GM18507 (cell line): ENCODE measurements at places on chromosomes 1 and 21.
A peak's percentile ranks its signal among the peaks of the same experiment; 100 is the strongest.

DNA sequence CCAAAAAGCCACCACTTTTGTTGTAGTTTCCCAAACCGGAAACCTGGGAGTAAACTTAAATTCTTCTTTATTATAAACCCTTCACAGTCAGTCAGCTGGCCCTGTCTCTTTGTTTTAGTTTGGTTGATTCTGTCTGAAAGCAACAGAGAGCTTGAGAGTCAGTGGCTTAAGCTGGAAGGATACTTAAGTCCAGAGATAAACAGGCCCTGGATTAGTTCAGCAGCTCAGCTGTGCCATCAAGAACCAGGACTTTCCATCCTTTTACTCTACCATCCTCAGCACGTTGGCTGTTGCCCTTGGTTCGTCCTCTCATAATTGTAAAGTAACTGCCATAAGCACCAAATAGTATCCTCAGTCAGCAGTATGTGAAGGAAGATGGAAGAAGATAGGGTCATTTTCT is 4.5 kb downstream of the DESI2 start:
- no peak for DNase-seq

DNA sequence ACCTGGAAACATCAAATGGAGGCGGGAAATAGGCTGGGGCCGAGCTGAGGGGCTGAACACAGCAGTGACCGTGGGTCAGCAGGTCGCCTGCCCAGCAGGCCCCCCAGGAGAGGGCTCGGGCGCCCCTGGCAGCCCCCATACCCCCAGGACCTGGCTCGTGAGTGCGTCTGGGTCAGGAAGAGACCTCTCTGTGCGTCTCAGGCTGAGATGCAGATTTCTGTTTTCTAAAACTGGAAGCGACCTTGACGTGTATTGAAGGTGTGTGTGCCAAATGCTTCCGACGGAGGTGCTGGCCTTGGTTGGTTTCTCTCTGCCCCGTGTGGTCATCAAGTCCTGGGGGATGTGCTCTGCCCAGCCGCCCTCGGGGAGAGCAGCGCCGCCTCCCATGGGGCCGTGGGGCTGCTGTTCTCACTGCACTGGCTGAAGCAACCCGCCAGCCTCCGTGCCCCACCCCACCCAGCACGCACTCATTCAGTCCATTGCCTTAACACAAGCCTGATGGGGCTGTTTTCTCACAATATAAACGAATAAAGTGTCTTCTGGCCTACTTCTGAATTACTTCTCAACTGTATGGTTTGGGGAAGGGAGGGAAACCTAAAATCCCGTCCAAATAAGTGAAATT is 7.4 kb downstream of the PEX10 start:
- no peak for DNase-seq

DNA sequence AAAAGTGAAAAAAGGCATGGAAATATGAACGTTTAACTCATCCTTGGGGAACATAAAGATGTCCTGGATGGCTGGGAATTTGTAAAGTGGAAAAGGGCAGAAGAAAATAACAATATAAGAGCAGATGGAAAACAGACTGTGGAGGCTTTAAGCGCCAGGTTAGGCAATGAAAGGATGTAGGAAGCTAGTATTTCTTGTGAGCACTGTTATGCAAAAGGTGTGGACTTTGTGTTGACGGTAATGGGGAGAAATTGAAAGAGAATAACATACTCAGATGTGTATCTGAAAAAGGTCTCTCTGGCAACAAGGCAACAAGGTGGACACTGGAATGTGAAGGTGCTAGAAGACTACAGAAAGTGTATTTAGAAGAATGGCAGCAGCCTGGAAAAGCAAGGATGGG is 411.8 kb downstream of the PLPP3 start:
- DNase-seq, result no peak

- DNase-seq, result no peak
Observed at GRCh38 chr1:28954126-28954726, 39.9 kb downstream of the EPB41 start.

- DNase-seq, result no peak
Observed at GRCh38 chr1:109814223-109814622, 50.5 kb upstream of the EPS8L3 start.

- no peak for DNase-seq
Observed at GRCh38 chr21:35340273-35340672, 291.2 kb upstream of the RUNX1 start.

DNA sequence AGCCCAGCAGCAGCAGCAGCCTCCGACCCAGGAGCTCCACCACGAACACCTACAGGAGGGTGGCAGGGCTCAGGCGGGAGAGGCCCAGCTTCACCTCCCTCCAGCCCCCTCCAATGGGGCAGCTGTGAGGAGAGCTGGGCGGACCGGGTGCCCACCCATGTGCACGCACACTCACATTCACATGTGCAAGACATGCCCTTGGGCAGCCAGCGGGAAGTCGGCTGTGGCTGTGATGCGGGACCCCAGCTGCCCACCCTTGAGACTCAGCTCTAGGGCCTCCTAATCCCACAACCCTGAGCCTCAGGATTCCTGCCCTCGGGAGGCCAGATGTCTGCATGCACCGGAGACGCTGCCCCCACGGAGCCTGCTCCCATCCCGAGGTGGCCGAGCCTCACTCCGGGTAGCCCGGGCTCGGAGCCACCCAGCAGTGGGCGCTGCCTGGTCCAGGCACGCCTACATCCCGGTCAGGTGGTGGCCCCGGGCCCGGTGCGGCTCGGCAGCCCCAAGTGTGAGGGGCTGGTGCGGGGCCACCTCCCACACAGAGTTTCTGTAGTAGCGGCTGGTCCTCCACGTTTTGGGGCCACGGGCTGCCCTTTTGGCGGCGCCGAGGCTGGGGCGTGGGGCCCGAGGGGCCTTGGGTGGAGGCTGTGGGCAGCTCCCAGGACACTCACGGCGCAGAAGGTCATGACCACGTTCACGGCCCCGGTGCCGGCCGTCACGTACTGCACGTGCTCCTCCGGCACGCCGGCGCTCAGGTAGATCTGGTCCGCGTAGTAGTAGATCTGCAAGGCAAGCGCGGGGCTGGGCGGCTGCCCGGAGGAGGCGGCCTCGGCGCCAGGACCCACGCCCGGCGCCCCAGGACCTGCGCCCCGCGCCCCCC is 12.9 kb upstream of the SLC2A7 start:
- no peak for DNase-seq

GRCh38 chr1:55255901-55256300 is 40.7 kb upstream of the USP24 start:
- DNase-seq, result no peak

- no peak for DNase-seq
Observed at GRCh38 chr1:65840683-65841082, 48.0 kb downstream of the PDE4B start.

- no peak for DNase-seq
Observed at GRCh38 chr1:221907166-221907932, 165.5 kb upstream of the DUSP10 start.

DNA sequence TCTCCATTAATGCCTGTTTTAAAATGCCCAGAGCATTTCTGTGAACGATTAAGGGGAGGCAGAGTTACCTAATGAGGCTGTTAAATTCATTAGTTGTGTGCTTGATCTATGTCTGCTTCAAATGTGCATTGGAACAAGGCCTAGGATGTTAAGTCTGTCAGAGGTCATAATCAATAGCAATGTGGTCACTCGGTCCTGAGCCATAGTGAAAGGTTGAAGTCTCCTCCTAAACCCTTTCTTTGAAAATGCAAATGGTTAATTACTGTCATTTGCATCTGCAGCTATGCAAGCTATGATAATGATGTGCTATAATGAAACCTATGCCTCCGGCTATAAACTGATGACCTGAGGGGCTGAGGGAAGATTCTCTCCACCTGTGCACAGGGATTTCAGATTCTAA is 114.2 kb upstream of the NR5A2 start:
- DNase-seq, result no peak

GRCh38 chr1:5599541-5599940 is 392.7 kb downstream of the NPHP4 start:
- no peak for DNase-seq

DNA sequence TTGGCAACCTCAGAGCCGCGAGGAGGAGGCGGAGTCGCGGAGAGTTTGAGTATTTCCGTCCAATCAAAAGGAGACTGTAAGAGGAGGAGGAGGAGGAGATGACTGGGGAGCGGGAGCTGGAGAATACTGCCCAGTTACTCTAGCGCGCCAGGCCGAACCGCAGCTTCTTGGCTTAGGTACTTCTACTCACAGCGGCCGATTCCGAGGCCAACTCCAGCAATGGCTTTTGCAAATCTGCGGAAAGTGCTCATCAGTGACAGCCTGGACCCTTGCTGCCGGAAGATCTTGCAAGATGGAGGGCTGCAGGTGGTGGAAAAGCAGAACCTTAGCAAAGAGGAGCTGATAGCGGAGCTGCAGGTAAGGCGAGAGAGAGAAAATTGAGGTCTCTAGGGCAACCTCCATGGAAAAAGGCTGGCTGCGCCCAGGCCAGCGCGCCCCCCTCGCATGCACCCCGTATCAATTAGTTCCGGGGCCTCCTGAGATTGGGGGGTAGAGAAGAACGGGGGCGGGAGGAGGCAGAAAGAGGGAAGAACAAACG is at the start of gene PHGDH:
Gene PHGDH (plus strand): TSS at position 131 of the 538 bp plus-strand sequence. CDS start 89 bp downstream, at position 220.
- DNase-seq, result peak; percentile 37

DNA sequence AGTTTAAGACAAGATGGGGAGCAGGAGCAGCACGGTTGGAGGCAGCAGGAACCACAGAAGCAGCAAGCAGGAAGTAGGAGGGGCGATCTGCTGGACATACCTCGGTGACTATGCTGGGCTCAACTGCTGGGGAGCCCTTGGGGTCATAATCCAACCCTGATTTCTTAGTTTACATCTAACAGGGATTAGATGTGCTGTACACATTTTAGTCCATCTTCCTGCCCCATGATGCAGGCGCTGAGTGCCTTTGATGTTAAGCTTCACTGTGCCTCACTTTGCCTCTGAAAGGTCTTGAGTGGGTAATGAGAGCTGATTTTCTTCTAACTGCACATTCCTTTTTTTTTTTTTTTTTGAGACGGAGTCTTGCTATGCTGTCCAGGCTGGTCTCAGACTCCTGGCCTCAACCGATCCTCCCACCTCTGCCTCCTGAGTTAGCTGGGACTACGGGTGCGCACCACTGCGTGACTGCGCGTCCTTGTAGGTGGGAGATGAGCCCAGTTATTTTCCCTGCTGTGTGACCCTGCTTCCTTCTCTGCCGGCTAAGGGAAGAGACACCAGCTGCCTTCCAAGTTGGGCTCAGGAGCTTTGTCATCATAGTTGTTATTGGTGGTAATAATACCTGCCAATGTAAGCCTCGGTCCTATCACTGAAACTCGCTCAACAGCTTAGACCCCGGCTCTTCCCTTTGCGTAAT is 1.1 kb upstream of the RCAN3 start:
- no peak for DNase-seq

DNA sequence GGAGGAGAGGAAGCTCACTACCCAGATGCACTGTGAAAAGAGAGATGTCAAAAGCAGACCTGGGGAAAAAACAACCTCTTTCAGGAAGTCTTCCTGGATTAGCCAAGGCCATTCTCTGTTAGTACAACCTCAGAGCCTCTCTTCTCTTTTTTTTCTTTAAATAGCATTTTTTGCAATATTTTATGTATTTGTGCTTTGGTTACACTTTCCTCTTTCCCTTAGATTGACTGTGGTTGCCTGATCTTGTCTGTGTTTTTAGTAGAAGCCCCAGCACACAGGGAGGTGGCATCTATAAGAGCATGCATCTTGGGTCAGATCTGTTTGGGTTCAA is 18.8 kb downstream of the SLC26A9 start:
- DNase-seq, result no peak

GRCh38 chr1:220734571-220735326 is 13.4 kb upstream of the MTARC2 start:
- DNase-seq, result no peak

DNA sequence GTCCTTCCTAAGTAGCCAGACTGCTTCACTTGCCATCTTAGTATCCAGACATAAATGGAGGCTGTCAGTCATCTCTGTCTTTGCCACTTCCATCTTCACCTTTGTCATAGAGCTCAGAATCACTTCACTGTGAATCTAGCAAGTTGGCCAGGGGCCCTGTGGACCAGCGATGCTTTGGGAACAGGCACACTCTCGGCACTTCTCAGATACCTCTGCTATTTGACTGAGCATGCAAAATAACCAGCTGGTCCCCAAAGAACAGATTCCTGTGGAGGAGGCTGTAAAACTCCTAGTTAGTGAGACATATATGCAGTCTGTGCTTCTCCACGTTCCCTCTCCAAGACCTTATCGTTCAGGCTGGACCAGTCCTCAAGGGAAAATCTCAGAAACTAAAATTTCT is 76.8 kb upstream of the COA6 start:
- DNase-seq, result no peak

- no peak for DNase-seq
Observed at GRCh38 chr1:243471754-243472745, 216.2 kb downstream of the SDCCAG8 start.

DNA sequence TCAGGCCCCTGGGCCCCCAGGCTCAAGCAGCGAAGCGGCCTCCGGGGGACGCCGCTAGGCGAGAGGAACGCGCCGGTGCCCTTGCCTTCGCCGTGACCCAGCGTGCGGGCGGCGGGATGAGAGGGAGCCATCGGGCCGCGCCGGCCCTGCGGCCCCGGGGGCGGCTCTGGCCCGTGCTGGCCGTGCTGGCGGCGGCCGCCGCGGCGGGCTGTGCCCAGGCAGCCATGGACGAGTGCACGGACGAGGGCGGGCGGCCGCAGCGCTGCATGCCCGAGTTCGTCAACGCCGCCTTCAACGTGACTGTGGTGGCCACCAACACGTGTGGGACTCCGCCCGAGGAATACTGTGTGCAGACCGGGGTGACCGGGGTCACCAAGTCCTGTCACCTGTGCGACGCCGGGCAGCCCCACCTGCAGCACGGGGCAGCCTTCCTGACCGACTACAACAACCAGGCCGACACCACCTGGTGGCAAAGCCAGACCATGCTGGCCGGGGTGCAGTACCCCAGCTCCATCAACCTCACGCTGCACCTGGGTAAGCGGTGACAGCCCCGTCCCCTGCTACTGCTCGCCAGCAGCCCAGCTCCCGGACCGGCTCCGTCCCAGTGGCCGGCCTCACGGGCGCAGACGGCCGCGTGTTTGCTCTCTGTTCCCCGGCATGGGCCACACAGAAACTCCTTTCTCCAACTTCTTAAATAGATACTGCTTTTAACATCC is 539 bp downstream of the LAMC1 start:
- DNase-seq, result peak; percentile 49

DNA sequence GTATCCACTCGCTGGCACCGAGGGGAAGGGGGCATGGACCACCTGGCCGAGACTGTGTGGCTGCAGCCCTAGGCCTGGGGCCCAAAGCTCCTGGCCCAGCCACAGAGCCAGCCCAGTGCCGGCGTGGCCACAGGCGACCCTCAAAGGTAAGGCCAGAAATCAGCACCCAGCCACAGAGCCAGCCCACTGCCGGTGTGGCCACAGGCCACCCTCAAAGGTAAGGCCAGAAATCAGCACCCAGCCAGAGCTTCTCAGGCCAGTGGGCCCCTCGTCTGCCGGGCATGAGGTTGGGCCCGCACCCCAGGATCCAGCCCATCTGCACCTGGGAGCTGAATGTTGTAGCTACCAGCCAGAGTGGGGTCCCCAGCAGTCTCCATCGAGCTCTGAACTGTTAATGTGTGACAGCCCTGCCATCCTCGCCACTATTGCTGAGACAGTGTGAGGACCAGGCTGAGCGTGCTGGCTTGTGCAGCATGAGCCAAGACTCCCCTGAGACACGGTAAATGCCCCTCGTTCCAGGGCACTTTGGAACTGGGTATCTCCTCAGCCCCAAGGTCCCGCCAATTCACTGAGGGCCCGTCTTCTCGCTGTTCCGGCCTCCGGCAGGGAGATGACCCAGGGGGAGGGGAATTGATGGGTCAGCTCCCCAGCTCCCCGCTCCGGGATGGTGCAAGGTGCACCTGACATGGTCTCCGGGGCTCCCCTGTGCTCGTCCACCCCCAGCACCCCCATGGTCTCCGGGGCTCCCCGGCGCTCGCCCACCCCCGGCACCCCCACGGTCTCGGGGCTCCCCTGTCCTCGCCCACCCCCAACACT is 4.7 kb upstream of the FTCD start:
- DNase-seq, result no peak
